ENCODE measurements at places on chromosomes 3 and 15.

- DNase-seq, result peak; percentile 61
- H3K27ac ChIP-seq, result peak overlapping the region; percentile 71
- H3K4me1 ChIP-seq, result peaks cover 18% of the 10 kb centered on the region
- no peaks in the 10 kb centered on the region for H3K36me3 ChIP-seq
- no peaks in the 10 kb centered on the region for H3K27me3 ChIP-seq
Measured at GRCh38 chr3:150495563-150496168, 50.6 kb downstream of the SERP1 start.

GRCh38 chr3:44080474-44081072 is 161.1 kb upstream of the TOPAZ1 start:
- H3K4me3 ChIP-seq, result no peak overlapping the region
- no peak overlapping the region for H3K27ac ChIP-seq
- no peaks in the 10 kb centered on the region for H3K4me1 ChIP-seq
- H3K27me3 ChIP-seq, result peaks cover 2% of the 10 kb centered on the region
- no peak for DNase-seq
- H3K36me3 ChIP-seq, result no peaks in the 10 kb centered on the region

- H3K27me3 ChIP-seq, result no peaks in the 10 kb centered on the region
- no peaks in the 10 kb centered on the region for H3K4me1 ChIP-seq
- H3K27ac ChIP-seq, result no peak overlapping the region
- H3K4me3 ChIP-seq, result no peak overlapping the region
- no peaks in the 10 kb centered on the region for H3K36me3 ChIP-seq
- no peak for DNase-seq
Measured at GRCh38 chr3:101181801-101182200, 138.6 kb downstream of the IMPG2 start.

DNA sequence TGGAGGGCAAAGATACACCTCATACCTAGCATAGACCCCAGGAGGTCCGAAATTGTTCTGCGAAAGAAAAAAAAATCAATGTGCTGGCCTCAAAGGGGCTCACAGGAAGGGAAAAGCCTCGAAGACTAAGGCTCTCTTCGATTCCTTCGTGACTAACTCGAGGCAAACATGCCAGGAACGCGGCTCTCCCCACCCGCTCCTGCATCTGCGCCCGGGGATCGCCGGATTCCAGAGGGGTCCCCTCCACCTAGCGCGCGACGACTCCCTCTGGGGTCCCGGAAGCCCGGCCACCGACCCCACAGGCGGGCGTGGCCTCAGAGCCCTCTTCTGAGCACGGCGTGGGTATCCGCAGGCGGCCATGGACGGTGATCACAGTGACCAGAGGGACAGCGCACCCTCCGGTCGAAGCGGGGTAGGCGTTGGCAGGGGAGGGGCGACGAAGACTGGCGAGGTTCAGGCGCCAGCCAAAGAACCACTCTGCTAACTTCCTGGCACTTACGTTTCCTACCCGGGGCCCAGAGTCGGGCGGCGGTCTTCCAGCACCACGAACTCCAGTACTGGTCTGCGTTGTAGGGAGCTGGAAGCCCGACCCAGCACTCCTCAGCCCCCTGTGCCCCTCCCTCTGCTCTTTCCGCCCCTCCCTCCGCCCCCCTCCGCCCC is 515 bp upstream of the EIF3J start:
- H3K4me1 ChIP-seq, result peaks cover 11% of the 10 kb centered on the region
- H3K4me3 ChIP-seq, result peak overlapping the region; percentile 89

Measured in Panc1 (cell line).